ENCODE measurements at places on chromosomes 3 and 15.
A peak's percentile ranks its signal among the peaks of the same experiment; 100 is the strongest.

DNA sequence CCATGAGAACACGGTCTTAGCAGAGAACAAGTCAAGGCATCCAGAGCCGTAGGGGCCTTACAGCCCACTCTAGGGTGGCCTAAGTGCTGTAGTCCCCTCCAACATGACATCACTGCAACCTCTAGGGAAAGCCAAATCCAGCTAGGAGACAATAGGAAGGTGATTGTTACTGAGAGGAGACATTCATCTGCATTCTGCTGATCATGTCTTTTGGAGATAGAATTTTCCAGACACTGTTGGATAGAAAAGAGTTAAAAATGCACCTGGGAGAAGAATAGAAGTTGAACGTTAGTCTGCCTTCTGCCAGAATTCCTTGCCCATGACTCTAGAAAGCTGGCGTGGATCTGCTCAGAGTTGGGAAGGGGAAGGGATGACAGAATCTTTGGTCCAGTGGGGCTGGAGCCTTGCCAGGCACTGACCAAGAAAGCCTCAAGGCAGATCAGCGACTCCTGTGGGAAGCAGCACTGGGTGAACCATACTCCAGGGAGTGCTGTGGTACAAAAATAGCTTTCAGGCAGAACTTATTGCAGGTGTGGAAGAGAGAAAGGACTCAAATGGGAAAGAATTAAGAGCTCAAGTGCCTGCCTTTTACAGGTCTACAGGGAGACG lies 44.8 kb upstream of the RAF1 start:
- peak; percentile 65 for DNase-seq

GRCh38 chr15:80317389-80318182 lies 65.6 kb upstream of the CTXND1 start:
- peak; percentile 94 for DNase-seq

DNA sequence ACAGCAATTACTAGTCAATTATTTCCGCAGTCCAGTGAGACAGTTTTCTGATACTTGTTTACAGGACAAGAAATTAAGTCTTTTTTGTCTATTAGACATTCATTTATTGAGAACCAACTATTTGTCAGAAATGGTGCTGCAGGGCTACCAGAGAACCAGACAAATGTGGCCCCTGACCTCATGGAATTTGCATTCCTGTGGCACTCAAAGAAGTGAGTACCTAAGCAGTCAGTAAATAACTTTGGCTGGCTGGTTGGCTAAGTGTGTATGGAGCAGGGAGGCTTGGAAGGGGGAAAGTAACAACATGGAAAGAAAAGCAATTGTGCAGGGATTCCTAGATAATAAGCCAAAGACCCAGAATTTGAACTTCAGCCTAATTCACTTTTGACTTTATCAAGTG lies 837.0 kb upstream of the CFAP20DC start:
- no peak for DNase-seq

GRCh38 chr15:27573805-27574485 lies 525.2 kb downstream of the OCA2 start:
- no peak for DNase-seq

- no peak for DNase-seq
Measured at GRCh38 chr3:113065336-113065735, 74.6 kb downstream of the GTPBP8 start.

GRCh38 chr3:5197470-5198312 lies 10.2 kb downstream of the EDEM1 start:
- DNase-seq: no peak

DNA sequence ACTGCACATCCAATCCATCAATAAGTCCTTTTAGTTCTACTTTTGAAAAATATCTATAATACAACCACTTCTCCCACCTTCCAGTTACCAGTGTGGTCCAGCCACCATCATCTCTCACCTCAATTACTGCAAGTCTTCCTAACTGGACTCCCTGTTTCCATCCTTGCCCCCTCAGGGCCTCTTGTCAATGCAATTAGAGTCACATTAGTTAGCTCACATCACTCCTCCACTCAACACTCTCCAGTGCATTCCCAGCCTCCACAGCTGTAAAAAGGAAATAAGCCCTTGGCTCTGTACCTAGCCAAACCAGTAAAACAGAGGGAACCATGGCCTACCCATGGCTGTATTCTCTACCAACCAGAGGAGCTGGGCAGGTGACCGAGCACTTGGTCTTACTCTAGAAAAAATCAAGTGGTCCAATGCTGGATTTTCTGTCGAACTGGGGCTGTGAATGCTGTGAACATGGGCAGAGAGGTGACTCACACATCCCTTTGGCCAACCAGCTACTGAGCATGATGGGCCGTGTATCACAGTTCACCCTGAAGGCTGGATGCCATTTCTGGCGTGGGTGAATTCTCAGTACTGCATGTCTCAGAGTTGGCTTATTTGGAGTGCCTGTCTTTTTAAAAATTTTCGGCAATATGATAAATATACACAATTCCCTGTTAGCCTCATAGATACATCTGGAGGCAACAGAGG lies 62.5 kb upstream of the C15orf61 start:
- peak; percentile 1 for DNase-seq

DNA sequence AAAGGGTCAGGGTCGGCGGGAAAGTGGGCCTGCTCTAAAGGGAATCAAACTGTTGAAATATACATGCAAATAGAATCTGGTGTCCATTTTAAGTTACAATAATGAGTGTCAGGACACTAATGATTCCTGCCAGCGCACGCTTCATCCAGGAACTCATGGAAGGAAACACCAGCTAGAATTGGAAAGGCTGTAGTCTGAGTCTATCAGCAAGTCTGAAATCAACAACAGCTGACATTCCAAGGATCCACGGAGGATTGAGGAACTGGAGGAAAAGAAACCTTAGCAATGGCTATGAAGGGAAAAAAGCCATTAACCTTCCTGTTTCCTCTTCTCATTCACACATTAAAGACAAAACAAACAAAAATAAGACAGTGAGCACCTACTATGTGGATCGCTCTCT lies 1063.1 kb downstream of the NTRK3 start:
- DNase-seq: no peak

DNA sequence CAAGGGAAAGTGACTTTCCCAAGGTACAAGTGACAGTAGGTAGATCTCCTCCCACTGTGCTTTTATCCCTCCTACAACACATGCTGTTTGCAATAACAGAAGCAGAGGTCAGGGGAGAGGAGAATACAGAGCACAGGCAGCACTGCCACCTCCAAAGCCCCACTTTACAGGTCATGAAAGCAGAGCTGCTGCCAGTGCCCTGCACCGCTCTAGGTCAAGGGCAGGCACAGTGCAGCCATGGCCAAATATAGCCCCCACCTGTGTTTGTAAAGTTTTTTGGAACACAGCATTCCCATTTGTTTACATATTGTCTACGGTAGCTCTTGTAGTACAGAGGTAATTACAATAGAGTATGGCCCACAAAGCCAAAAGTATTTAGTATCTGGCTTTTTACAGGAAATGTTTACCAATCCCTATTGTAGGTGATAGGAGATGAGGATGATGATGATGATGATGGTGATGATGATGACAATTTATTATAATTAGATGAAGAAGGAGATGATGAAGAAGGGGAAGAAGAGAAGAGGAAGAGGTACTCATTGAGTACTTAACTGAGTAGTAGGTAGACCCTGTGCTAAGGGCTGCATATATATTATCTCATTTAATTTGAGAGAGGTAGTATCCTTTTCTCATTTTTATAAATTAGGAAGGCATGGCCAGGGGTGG lies 20.4 kb downstream of the HDC start:
- DNase-seq: no peak
